Activated naive CD4-positive, alpha-beta T cell treated with anti-CD3 and anti-CD28 coated beads for 36 hours (primary cell): ENCODE measurements at places on chromosomes 4 and X.

GRCh38 chr4:137065311-137065710 is 467.0 kb downstream of the PCDH18 start:
- DNase-seq: no peak

DNA sequence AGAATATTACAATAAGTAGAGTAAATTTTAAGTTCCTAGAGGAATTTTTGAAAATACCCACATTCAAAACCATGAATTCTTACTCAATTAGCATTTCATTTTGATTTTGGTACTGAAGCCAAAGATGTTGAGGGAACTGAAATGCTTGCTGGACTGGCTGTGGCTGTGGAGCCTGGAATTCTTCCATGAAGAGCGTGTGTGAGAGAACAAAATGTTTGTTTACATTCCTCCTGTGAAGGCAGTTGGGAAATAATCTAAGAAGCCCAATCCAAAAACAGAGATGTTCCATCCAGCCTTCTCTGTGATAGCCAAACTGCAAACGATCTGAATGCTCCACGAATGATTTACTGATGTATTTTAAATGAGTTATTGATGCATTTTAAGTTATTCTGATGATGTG is 3.8 kb upstream of the ADH1B start:
- no peak for DNase-seq

GRCh38 chr4:114361249-114361648 is 237.4 kb upstream of the UGT8 start:
- no peak for DNase-seq

DNA sequence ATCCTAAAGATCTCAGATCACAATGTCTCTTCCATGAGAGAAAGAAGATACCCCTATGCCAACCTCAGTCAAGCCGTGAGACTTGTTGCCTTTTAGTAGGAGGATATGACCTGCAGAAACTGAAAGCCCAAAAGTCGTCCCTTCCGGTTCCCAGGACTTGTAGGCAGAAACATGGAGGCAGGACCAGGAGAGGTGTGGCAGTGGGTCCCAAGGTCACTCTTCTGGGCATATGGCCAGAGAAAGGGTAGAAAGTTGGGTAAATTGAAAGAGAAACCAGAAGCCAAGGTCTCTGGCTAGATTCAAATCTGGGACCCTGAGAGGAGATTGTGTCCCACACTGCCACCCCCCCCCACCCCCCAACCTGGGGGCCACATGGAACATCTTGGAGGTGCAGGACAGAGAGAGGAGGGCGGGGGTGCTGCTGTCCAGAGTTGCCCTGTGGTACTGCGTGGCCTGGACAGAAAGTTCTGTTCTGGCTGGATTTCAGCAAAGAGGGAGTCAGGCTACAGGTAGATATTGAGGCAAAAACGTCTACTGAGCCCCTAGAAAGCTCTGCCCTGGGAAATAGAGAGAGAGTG is 55.4 kb downstream of the DDX3X start:
- DNase-seq: no peak

DNA sequence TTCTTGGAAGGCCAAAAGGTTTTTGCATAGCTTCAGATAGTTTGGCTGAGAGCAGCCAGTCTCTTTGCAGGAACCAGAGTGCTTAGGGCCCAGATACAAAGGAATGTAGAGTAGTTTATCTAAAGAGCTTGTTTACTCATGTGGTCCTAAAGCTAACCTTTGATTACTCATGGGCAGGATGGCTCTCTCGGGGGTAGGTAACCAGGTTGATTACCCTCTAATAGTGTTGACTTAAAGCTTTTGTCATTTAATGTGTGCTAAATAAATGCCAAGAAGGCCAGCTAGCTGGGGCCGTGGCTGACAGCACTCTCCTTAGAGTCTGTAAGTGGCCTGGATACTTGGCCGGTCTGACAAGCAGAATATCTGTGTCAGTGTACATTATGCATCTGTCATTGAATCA is 69.7 kb upstream of the MAGEB16 start:
- no peak for DNase-seq

DNA sequence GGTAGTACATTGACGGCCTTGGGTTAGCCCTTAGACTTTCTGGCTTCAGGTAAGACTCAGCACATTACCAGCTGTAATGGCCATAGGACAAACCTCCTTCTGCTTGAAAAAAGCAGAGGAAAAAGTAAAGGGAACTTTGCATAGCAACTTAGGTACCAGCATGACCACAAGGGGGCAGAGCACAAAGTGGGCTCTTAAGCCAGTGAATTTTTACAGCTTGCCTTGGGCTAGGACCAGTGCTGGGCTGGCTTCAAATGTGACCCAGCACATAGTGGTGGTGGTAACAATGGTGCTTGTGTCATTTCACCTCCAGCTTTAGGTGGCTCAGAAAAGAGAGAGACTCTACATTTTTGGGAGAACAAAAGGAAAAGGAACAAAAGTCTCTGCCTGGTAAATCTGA is 66.1 kb downstream of the KLHL4 start:
- no peak for DNase-seq

DNA sequence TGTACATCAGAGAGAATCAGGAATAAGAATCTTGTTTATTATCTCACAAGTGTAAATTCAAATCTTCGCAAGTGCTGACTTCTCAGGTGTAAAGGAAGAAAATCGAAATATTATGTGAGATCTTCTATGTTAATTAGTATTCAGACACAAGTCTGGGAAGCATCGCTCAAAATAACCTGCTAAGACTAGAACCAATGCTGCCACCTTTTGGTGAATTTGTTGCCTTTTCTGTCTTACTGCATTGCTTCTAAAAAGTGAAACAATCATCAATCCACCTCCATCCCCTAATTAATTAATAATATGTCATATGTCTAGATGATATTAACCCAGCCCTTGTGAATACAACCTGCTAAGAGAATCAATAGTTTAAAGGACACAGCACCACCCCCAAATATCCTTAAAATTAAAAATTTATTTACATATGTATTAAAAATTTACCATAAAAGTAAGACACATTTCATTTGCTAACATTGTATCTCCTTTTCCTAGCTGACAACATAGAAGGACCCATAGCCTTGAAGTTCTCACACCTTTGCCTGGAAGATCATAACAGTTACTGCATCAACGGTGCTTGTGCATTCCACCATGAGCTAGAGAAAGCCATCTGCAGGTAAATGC is 3.5 kb downstream of the EPGN start:
- DNase-seq: peak; percentile 41

GRCh38 chr4:83961575-83961974 is 425.7 kb downstream of the GPAT3 start:
- DNase-seq: no peak

- DNase-seq: no peak
Measured at GRCh38 chr4:100960232-100960631, 387.1 kb downstream of the PPP3CA start.

GRCh38 chrX:45900766-45901615 is 644.2 kb downstream of the ZNF674 start:
- DNase-seq: no peak

DNA sequence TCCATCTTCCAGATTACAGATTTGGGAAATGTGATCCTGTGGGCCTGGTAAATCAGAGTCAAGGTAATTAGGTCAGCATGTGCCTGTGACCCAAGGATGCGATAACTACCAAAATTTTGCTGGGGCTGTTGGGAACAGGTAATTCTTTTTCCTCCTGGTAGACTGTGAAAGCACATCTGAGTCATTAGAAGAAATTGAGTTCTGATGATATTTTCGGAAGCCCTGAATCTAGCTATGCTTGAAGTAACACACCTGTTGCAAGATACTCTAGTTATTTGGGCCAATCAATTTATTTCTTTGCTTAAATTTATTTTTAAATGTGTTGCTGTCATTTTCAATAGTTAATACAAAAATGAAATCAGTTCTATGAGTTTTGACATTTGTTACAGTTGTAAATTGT is 903.6 kb downstream of the RPA4 start:
- no peak for DNase-seq

- DNase-seq: peak; percentile 78
Measured at GRCh38 chrX:41009850-41010846, 75.1 kb upstream of the USP9X start.

- DNase-seq: no peak
Measured at GRCh38 chrX:72347366-72347765, 41.7 kb upstream of the CITED1 start.

DNA sequence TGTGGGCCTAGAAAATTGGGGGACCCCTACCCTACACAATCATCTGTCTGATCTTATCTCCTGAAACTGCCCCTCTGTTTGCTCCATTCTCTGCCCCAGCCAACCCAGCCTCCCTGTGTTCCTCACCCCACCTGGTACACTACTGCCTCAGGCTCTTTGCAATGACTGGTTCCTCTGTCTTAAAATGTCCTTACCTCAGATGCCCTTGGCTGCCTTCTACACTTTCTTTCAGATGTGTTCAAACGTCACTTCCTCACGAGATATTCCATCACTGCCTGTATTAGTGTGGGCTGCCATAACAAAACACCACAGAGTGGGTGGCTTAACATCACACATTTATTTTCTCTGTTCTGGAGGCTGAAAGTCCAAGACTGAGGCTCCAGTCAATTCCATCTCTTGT is 29.2 kb downstream of the QDPR start:
- DNase-seq: no peak

DNA sequence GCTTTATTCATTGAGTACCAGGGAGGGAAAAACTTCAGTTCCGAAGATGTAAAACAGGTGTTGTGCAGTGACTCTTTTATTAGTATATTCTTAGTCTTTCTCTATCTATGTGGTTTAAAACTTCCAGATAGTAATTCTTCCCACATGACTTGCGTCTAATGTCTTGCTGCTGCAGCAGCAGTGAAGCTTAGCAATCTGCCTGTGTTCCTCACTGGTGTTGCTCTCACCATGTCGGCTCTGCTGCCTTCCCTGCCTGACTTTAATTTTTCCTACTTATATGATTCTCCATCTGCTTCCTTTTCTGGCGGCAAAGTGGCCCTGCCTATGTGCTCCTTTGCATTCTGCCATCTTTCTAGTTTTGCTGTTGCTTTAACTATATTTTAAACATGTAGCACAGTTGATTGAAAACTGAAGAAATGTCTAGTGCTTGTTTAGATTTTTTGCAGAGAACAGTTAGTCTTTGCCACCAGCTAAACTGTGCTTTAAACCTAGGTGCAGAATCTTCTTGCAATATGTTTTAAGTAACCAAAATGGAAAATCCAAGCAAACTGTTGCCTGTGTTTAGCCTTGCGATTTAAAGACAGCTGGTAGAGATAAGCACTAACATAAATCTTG is 1934.2 kb upstream of the IGFBP7 start:
- DNase-seq: no peak

- no peak for DNase-seq
Measured at GRCh38 chr4:27807207-27807606, 946.6 kb downstream of the STIM2 start.

DNA sequence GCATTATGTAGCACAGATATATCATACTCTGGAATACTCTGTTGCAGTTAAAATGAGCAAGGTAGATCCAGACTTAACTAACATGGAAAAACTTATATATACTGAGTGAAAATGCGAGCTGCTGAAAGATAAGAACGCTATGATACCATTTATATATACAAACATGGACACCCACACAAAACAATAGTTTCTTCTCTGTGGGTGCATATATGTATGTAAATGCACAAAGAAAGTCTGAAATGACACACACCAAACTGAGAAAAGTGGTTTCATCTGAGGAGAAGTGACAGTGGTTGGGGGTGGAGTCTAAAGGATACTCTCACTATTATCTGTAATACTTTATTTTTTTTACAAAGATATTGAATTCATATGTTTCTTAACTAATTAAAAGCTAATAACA is 12.2 kb upstream of the FGF2 start:
- peak; percentile 24 for DNase-seq

GRCh38 chrX:47483306-47484268 is 565 bp upstream of the ZNF41 start:
- no peak for DNase-seq

- no peak for DNase-seq
Measured at GRCh38 chr4:93897559-93897958, 69.0 kb downstream of the ATOH1 start.

DNA sequence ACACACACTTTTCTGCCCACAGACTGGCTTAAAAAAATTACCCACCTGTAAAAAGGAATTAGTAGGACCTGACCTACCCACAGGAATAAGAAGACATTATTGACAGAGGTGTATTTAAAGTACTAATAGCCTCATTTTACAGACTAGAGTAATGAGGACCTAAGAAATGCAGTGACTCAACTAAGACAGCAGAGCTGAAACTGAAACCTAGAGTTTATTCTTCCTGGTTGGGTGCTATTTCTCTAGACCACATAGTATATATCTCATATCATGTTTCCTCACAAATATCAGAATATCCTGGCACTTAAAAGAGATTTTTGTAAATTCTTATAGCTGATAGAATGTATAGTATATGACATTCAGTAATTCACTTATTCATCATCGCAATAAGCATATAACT is 435.0 kb downstream of the MAGEE1 start:
- DNase-seq: no peak

DNA sequence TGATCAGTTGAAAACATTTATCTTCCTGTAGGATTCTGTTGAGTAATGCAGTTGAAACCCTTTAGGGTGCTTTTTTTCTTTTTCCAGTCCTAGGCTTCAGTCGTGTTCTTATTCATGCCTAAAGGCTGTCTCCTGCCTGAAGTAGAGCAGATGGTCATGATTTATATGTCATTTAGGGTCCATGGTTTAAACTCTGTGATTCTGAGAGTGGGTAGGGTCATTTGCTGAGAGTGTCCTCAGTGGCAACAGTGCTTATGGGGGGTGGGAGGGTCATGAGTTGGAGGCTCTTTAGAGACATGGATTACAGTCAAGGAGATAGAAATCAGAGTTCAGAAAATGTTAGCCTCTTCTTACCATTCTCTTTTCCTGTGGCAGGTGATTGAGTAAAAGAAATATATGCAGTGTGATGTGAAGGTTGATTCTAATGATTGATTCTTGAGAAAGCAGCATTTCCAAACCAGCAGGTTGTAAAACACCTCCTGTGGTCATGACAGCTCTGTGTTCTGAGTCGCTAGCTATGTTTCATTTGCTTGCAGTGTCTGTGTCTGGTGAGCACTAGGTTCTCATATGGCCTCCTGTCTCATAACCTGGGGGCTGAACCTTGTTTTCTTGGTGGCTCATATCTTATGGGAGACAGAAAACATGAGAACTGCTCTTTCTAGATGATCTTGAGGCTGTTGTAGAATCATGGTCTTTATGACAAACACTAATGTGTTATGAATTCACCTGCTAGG is 60.4 kb downstream of the JADE1 start:
- DNase-seq: no peak

GRCh38 chrX:69038816-69039215 is 126.4 kb downstream of the PJA1 start:
- DNase-seq: no peak

GRCh38 chr4:116332508-116332907 is 752.9 kb downstream of the TRAM1L1 start:
- no peak for DNase-seq

GRCh38 chrX:101993335-101993734 is 61.5 kb upstream of the ZMAT1 start:
- DNase-seq: no peak
